ENCODE measurements at places on chromosomes 5 and 9.

DNA sequence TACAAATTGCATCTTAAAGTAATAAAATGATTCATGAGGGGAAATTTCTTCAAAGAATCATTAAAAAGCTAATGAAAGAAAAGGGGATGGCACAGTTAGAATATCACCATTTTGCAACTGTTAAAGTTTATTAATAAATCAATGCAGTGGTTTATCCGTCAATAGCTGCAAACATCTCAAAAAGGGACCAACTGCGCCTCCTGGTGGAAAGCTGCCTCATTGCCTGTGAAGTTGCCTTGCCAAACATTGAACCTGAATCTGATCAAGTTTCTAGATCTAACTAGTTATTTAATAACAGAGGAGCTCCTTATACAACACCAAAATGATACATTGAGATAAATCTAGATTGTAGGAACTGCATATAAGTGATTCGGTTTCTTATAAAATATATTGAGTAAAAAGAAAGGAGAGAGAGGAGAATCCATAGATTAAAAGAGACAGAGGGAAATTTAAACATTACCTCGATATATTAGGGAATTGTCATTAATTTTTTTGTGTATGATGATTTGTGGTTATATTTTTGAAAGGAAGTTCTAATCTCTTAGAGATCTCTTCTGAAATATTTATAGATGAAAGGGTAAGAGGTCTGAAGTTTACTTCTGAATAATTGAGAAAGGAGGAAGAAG, 6.9 kb upstream of the NDUFB6 start:
- DNase-seq, result peak; percentile 83

DNA sequence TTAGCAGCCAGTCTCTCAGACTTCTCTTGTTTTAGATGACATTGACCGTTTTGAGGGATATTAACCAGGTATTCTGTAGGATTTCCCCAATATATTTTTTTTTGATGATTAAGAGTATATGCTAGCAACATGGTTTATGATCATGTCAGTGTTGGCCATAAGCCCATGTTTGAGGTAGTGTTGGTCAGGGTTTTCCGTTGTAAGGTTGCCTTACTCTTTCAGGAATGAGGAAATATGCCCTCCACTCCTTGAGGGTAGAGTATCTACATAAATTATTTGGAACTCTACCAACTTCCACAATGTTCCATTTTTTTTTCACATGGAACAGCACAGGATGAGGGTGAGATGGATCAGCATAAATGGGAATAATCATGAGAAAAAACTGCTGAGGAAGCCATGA, 188.4 kb upstream of the PRDM9 start:
- DNase-seq, result no peak

DNA sequence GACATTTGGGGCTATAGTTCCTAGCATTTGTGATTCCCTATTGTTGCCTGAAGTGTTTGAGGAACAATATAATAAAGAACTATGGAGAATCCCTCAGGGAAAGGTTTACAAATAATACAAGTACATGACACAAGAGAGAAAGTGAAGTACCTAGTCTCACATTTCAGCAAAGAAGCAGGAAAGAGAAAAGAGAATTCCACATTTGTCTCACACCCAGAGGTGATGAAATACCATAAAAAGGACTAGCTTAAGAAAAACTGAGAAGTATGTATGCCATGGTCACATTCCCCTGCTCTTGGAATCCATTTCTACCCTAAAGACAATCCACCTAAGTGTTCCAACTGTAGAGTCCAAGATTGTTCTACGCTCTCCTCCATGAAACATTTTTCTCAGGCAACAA, 79.0 kb upstream of the TARS1 start:
- DNase-seq, result no peak

DNA sequence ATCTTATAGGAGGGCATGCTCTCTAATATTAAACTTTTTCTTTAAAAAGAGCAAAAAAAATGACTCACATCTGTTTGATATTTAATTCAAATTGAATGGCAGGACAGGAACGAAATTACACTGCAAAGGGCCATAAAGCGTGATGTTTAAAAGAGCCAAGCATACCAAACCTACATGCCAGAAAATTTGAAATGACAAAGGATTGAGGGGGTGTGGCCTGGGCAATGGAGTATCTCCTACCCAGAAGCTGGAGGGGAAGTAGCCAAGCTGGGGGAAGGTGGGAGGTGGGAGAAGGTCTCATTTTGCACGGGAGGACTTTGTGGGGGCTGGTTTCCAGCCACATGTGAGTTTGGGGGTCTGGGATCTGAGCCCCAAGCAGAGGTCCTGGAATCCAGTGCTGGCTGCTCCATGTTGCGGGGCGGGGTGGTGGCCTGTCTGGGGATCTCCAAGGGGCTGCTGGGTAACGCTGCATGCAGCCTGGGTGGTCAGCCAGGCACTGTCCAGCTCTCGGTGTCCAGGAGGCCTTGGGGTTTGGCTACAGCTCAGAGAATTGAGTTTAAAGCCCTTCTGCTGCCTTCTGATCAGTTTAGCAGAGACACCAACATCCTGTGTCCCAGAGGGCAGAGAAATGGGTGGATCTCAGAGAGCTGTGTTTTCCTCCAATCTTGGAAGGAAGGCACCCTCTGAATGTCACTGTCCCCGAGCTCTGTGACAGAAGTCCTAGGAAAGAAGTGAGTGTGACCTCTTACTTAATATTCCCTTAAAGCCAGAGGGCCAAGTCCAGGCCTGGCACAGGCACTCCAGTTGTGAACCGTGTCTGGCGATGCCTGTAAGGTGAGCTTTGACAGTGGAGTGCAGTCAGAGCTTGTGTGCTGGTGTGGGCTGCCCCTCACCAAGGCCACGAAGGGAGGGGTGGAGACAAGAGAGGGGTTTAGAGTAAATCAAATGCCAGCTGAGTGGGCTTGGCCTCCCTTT, 7.6 kb downstream of the DCANP1 start:
- DNase-seq, result no peak

GRCh38 chr9:34793428-34793827, 83.5 kb upstream of the CCL21 start:
- no peak for DNase-seq

- DNase-seq, result no peak
These were observed 1377.5 kb upstream of the CDH9 start for GRCh38 chr5:28415791-28416443.

GRCh38 chr5:125452991-125453390, 706.6 kb upstream of the ZNF608 start:
- DNase-seq, result no peak

DNA sequence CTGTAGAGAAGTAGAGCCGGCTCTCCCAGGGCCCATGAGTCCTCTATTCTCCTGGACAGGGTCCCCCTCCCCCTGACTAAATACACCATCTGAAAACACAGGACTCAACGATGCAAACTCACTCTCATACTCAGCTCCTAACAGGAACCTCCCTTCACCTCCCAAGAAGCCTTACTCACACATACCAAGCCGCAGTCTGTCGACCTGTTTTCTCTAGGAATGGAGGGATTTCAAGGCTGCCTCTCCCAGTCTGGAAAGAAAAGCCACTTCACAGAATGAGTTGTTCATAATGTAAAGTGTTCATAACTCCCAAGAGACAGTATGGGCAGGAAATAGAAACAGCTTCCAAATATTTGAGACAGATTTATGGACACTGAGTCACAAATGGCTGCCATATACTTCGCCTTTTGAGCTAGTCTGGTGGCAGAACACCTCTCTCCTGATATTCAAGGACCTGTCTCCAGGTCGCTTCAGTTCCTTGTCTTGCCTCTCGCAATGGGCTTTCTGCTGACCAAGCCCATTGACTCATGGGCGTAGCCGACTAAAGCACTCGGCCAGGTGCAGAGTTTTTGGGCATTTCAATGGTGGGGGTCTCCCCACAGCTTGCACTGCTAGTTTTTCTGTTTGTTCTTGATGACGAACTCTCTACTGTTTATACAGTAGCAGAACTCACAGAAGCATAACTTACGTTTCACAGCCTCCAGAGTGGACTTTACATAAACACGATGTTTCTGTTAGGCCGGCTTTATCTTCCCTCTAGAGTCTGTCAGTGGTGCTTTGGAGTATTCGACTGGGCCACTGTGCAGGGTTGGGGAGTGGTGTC, 25.0 kb upstream of the IL17B start:
- DNase-seq, result no peak

DNA sequence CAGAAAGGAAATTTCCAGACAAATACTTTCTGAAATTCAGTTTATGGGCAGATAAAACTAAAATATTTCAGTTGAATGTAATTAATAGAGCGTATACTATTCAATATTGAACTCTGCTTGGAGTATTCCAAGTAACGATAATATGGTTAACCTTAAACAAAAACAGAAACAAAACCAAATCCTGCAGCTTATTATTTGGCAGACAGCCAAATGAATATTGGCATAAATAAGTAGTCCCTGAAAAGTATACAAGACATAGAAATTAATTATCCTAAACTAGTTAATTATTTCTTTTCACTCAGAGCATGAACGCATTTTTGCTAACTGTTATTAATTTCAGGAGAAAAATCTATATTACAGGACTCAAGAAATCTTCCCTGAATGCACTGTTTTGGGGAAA, 1574.0 kb downstream of the MAT2B start:
- no peak for DNase-seq

GRCh38 chr9:135504262-135505243, 4.1 kb downstream of the MRPS2 start:
- peak; percentile 86 for DNase-seq

GRCh38 chr5:132677682-132678400, 4.1 kb downstream of the IL4 start:
- DNase-seq, result no peak

DNA sequence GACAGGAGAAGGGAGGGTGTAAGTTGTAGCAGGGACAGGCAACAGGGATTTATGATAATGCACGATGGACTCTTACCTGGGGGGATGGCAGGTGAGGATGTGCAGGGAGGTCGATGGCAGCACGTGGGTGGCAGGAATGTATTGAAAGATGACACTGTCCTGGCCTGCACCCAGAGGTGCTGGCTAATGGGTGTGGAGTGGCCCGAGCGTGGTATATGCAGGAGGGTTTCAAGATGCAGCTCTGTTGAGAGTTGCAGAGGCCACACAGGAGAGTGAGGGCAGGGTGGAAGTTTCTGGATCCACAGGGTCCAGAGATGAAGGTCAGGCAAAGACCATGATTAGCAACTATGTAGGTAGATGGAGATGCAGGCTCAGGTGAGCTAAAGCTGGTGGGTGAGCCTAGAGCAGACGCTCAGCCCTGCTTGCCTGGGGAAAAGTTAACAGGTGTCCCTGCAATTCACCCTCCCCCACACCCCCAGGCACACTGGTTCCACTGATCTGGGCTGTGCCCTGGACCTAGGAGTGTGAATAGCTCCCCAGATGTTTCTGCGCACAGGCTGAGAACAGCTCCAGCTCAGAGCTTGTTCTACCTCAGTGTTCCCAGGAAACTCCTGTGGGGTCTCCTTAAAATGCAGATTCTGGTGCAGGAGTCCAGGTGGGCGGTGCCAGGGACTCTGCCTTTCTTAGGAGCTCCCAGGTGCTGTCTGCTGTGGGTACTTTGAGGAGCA, 21.5 kb upstream of the S1PR3 start:
- no peak for DNase-seq

DNA sequence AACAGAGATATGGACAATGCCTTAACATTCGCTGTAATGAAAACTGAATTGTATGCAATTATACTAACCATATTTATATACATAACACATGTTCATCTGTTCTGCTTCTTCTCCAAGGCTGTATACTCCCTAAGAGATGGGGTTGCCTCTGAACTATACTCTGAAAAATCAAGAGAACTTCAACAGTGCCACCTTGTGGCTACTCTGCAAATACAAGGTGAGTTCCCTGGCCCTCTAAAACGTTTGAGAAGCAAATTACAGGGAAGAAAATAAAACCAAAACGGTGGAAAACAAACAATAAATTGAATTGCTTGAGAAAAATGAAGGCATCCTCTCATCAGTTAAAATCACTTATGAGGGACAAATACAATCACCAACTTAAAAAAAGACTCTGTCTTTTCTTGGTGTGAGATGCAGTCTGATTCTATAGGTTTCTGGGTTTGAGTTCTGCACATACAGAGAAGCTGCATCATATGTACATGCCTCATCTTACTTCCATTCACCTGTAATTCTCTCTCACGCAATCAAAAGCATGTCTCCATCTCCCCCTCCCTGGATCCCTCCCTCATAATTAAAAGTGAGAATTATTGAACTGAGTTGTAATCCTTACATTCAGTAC, 98.6 kb downstream of the FBXW11 start:
- peak; percentile 85 for DNase-seq

DNA sequence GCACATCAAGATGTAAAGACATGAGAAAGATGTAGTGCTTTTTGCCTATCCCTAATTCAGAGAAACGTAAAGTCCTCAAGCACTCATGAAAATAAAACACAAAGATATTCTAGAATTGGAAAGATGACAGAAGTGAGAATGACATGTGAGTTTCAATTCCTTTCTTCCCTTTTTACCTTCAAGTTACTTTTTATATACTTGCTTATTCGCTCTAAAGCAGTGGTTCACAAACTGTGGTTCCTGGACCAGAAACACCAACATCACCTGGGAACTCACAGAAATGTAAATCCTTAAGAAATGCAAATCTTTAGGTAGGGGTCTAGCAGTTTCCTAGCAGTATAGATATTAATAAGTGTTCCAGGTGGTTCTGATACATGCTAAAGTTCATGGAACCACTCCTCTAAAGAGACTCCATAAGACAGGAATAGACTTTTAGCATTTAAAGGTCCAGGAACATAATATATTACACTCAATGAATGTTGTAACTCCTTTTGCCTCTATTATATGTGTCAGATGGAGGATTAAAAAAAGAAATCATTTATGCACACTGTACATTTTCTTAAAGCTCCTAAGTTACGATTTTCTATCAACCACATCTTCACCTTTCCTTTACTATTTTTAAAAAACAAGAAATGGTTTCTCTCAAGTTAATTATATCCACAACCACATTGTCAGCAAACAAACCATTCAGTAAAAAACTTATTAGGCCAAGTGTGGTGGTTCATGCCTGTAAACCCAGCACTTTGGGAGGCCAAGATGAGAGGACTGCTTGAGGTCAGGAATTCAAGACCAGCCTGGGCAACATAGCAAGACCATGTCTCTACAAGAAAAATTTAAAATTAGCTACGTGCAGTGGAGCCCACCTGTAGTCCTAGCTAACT, 39.9 kb downstream of the ERP44 start:
- DNase-seq, result no peak

DNA sequence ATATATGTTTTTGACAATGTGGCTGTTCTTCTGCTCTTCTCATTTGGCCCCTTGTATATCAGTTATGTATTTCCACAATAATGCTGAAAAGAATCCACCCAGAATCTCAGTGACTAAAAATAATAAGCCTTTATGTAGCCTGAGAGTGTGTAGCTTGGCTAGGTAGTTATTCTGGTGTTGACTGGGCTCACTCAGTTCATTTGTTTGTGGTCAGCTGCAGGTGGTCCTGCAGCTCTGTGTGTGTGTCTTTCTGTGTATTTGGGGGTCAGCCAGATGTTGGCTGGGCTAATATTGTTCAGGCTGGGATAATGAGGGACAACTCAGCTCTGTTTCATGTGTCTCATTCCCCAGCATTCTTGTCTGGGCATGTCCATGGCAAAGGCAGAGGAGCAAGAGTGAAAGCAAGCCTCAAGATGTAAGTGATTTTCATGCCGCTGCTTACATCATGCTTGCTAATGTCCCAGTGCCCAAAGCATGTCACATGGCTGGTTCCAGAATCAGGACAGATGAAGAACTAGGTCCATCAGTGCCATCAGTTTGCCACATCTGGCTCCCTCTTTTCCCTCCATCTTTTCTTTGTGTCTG, 162.8 kb downstream of the KCTD16 start:
- DNase-seq, result no peak

- no peak for DNase-seq
These were observed 124.3 kb upstream of the CXCL14 start for GRCh38 chr5:135703016-135703550.

- no peak for DNase-seq
These were observed at the start of gene FBP2 for GRCh38 chr9:94593459-94594345. Gene FBP2, minus strand, starts transcription at chr9:94593824. Its CDS starts 98 bp downstream, at chr9:94593726.
